ENCODE measurements at places on chromosomes 1 and 21.

- no peak for DNase-seq
Observed at GRCh38 chr1:197618061-197618460, 157.2 kb downstream of the DENND1B start.

DNA sequence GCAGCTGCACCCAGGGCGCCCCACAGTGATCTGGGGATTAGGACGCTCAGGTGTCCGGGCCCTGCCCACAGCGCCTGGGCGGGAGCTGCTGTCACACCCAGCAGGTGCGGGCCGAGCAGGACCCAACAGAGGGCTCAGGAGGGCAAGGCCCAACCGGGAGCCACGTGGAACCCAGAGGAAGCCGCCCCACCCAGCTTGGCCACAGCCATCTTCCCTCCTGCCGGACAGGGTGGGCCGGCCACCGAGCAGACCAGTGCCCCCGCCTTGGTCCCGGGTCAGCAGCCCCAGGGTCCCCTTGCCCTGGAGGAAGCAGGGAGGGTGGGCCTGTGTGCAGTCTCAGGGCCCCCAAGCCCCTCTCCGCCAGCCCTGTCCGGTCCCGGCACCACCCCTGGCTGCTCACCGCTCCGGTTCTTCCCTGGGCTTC, 6.3 kb upstream of the TTLL10 start:
- no peak for DNase-seq

DNA sequence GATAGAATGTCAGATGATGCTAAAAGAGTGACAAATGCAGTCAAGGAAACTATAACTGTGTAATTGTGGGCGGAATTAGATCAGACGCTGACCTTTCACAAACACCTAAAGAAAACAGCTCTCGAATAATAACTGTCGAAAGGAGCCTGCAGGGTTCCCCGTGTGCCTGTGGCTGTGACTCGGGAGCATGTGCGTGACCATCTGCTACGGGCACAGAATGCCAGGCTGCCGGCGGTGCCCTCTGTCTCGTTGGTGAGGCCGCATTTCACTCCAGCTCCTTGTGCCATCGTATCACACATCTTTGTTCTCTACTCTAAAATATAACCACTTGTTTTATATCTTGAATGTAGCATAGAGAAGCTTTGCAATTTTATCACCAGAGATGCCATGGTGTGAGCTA, 267.8 kb upstream of the FMN2 start:
- no peak for DNase-seq

- no peak for DNase-seq
Observed at GRCh38 chr1:7808253-7808844, 24.3 kb downstream of the PER3 start.

- DNase-seq = no peak
Observed at GRCh38 chr1:232635778-232636356, 5.9 kb upstream of the SIPA1L2 start.

DNA sequence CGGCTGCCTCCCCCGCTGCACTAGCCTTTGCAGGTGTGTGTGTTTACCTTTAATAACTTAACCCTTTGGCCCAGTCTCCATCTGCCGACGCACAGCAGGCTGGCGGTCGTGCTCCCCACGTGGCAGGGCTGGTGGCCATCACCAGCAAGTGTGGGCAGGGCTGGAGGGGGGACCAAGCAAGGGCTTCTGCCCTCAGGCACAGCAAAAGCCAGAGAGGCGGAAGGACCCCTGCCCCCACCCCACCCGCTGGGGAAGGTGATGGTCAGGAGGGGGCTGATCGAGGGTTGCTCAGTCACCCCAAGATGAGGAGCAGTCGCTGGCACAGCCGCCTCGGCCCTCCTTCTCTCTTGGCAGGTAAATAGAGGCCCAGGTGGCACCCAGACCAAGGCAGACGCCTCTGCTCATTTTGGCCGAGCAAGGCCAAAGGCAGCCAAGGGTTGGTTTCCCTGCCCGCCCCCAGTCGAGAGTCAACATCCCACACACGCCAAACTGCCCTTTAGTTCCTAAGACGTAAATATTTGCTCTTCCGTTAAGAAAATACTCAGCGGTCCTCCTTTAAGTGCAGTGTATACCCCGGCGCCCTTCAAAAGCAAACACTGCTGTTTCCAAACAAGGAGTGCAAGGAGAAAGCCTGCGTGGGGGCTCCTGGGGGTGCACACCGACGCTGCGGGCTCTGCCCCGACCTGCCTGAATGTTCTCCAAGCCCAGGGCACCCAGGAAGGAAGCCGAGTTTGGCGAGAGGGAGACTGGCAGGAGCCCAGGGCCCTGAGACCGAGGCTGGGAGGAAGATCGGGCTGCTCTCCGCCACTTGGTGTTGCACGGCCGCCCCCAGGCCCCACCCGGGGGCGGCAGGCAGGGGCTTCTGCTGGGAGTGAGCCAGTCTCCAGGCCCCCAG, 82.7 kb downstream of the SIK1 start:
- no peak for DNase-seq

- no peak for DNase-seq
Observed at GRCh38 chr1:228980232-228980937, 245.1 kb downstream of the RHOU start.

GRCh38 chr1:89780721-89781120, 40.1 kb upstream of the LRRC8D start:
- DNase-seq = no peak

DNA sequence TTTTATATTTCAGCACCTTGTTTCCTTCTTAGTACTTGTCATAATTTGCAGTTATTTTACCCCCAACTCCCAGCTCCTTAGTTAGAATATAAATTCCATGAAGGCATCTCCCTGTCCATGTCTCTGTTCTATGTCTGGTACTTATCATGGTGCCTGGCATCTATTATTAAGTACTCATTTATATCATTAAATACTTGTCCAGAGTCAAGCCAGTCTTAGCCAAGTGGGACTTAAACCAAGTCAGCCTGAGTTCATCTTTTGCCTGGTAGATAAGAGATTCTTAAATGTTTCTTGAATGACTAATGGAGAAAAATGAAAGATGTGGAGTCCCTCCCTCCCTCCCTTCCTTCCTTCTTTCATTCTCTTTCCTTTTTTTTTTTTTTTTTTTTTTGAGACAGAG, 9.4 kb downstream of the SLC25A44 start:
- DNase-seq = no peak

GRCh38 chr1:231982871-231983587, 356.4 kb downstream of the DISC1 start:
- no peak for DNase-seq

GRCh38 chr1:112761714-112762480, 46.8 kb upstream of the PPM1J start:
- DNase-seq = no peak

- DNase-seq = no peak
Observed at GRCh38 chr1:4171480-4172450, 271.7 kb upstream of the C1orf174 start.

DNA sequence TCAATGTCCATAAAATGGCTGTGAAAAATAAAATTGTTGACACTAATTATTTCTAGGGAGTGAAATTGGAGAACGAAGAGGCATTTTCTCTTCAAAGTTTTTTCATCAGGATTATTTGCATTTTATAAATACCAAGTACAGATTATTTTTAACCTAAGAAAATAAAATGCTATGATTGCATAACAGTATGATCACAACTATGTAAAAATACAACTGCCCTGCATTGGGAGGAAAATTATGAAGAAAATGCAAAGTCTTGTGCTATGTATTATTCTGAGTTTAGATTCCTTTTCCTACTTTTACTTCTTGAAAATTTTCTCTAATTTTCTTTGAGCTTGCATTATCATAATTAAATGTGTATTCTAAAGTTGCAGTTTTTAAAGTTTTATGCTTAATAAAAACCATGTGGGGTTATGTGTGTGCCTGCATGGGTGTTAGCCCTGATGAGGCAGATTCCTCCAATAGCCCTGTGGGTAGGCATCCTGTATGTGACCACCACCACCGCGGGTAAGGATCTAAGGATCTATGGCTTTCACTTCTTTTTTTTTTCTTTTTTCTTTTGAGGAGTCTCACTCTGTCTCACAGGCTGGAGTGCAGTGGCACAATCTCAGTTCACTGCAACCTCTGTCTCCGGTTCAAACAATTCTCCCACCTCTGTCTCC, 24.7 kb downstream of the STX6 start:
- DNase-seq = no peak

- no peak for DNase-seq
Observed at GRCh38 chr1:8089535-8090228, 63.6 kb upstream of the ERRFI1 start.

DNA sequence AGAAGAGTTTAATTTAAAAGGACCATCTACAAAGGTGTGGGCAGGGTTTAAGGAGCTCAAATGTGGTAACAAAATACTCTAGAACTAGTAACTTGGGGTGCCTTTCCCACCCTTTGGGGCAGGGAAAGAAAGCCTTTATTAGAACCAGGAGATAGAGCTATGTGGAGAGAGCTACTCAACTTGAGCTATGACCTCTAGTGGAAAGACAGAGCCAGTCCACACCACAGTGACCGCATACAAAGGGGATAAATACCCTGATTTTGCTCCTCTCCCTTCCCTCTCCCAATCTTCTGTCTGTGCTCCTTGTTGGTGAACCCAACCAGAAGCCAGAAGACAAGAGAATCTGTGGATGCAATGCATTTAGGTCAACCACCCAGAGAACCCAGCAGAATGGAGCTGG, 54.4 kb upstream of the JAK1 start:
- DNase-seq = no peak

DNA sequence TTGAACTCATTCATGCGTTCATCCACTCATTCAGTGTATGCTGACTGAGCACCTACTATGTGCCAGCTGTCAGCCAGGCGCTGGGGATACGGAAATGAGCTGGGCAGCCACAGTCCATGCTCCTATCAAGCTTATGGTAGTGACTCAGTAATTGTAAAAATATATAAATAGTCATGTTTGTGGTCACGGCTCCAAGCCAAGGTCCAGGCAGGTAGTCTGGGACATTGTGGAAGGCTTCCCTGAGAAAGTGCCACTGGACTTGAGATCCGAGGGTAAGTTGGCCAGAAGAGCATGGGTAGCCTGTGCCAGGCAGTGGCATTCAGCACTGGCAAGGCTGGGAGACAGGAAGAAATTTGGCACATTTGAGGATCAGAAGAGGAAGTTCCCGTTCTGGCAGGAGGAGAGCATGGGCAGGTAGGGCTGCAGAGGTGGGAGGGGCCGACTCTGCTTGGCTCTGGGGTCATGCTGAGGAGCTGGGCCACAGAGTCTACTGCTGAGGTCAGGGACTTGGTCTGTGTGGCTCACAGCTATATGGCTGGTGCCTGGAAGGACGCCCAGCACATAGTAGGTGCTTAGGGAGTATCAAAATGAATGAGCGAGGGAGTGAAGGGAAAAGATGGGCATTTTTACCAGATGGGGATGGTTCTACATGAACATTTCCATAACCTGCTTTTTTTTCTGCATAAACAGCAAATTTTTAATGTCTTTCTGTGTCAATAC, 6.9 kb downstream of the PTPRF start:
- DNase-seq = no peak

DNA sequence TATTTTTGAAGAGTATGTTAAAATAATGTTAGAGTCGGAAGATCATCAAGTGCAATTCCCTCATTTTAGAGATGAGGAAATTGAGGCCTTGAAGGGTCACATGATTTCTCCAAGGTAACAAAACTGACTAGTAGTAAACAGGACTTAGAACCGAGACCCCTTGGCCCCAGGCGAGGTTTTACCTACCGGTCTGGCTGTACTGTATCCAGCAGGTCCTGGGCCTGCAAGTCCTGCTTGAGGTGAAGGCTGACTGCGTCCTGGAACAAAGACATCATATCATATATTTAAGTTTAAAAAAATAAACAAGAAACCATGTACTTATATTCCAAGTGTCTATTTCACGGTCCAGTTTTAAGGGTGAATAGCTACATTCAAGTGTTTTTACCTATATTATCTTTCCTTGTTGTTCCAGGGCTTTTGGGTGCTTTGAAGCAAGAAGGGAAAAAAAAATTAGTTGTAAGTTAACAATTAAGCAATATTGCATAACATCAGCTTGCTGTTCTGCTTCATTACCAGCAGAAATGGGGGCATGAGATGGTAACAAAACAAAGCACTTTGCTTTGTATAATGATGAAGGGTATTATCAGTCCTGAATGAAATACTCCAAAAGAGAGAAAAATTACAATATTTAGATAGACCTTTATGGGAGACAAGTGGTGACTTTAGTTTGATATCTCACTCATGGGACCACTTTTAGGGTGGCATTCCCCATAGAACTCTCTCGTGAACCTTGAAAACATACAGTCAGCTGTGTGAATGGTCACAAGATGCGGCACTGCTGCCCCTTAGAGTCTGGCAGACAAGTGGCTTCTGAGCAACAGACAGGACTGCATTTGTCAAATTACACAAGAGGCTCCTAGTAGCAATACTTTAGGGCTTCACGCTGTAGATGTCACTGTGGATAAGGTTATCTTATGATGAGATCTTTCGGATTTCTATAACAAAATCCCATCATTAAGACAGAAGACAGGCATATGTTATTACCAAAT, 29.8 kb upstream of the CFAP298 start:
- DNase-seq = no peak

GRCh38 chr1:223853748-223854147, 8.0 kb upstream of the TP53BP2 start:
- DNase-seq = no peak

- no peak for DNase-seq
Observed at GRCh38 chr1:171739656-171740055, 2.2 kb downstream of the VAMP4 start.

- DNase-seq = no peak
Observed at GRCh38 chr1:42250164-42250563, 84.9 kb downstream of the FOXJ3 start.

DNA sequence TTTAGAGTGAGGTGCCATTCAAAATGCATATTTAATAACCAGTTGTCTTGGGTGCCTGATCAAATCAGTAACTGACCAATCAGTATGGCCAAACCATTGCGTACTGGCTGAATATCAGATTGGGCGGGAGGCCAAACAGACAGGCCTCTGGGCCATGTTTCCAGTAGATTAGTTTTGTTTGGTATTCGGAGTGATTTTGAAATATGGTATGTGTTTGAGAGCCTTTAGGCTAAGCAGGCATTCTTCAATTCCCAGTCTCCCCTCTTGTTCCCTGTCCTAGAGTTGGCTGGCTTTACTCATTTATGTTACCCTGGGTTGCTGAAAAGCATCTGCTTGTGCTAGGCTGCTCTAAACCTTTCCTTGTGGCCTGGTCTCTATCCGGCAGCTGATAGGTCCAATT, 80.1 kb downstream of the BACH1 start:
- DNase-seq = no peak

DNA sequence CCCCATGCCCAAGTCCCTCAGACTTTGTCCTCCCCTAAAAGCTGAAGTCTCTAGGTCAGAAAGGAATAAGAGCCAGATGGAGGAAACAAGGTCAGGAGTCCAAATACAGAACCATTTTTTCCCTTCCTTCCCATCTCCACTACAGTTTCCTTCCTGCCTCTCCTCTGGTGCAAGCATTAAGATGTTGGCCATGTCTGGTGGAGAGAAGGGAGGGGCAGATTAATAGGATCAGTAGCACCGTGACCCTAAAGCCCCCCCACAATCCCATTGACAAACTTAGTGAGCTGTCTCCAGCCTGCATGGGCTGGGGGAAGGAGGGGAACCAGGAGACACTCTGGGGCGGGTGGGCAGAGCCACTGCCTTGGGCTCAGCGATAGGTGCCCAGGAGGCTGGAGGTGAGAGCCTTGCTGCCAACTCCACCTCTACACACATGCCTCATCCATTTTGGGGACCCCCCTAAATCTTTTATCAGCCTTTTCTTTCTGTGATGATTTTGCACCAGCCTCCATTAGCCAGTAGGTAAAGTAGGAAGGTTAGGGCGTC, 59.8 kb downstream of the RHBG start:
- DNase-seq = no peak

- DNase-seq = no peak
Observed at GRCh38 chr1:101723415-101723814, 273.3 kb downstream of the OLFM3 start.

Data from stimulated activated CD4-positive, alpha-beta T cell treated with anti-CD3 and anti-CD28 coated beads, Interleukin-12 subunit alpha, Interleukin-12 subunit beta, amount 100 ng/mL, for 24 hours (primary cell).